ENCODE measurements at places on chromosomes 5 and 9. TPM values are rescaled to one million over a fixed set of nuclear protein-coding genes. Genes with fewer than 3 reads are reported as not detected.

The SPATA31E1 gene
- not detected for total RNA-seq

The STK32A gene
- not detected for total RNA-seq

The IL11RA gene
- 6.0 TPM for total RNA-seq

The TMEM141 gene
- 38.8 TPM for total RNA-seq

The RNF20 gene
- 54.5 TPM for total RNA-seq

The PFN3 gene
- total RNA-seq: not detected

The IFNA6 gene
- total RNA-seq: not detected

The ZNF462 gene
- total RNA-seq: 28.0 TPM

The UGT3A1 gene
- not detected for total RNA-seq

The CDC25C gene
- total RNA-seq: 5.8 TPM

Measured in mammary epithelial cell (primary cell).